Occipital lobe (tissue), 3 donors: ENCODE measurements at places on chromosomes 7 and 10.

GRCh38 chr10:17199351-17199804 lies 2.1 kb downstream of the TRDMT1 start:
- no peak for DNase-seq

DNA sequence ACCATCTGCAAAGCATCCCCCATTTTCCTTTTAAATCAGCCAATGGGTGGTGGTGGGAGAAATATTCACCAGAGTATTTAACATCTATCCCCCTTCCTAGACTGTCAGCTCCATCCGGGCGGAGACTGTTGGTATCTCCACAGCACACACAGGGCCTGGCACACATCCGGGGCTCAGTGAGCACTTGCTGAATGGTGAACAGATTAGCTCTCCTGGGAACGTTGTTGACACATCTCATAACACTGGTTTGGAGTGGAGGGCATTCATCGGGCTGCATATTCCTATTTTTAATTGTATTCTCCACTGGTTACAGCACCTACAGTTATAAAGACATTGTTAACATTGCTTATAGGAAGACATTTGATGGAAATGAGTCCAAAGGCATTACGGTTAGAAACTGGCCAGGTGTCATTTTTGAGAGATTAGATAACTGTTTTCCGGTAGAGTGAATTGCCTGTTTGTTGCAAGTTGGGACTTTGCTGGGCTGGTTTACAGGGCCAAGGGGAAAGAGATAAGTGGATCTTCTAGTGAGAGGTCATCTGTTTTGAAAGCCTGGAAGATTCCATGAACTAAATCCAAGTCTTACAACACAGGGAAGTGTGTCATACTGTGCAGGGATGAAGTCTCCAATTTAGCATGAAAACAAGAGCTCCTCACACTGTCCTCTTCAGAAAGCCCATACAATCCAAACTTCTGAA lies 101.8 kb downstream of the EGFR start:
- no peak for DNase-seq

DNA sequence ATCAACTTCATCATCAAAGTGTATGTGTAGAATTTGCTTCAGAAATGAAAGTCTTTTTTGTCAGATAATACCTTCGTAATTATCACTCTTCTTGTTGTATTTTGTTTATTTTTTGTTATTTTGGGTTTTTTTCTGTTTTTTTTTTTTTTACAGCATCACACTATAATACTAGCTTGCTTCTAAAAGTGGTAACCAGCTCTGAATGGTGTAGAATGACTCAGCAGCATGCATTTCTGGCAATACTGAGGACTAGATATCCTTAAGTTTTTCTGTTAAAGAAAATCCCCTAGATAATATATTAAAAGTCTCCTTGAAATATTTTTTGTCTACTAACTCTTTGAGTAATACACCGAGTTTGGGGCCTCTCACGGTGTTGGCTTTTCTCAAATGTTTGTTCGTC lies 109.1 kb downstream of the LMBR1 start:
- no peak for DNase-seq

GRCh38 chr7:106070567-106071254 lies 41.4 kb downstream of the SYPL1 start:
- no peak for DNase-seq

- DNase-seq = no peak
These were observed 177.9 kb upstream of the PLXDC2 start for GRCh38 chr10:19638182-19638895.

GRCh38 chr10:13969118-13969791 lies 361.5 kb downstream of the FRMD4A start:
- DNase-seq = no peak

GRCh38 chr10:132679217-132679595 lies 106.7 kb downstream of the NKX6-2 start:
- DNase-seq = no peak
